DMS79 (cell line): ENCODE measurements at places on chromosomes 3 and 15.

DNA sequence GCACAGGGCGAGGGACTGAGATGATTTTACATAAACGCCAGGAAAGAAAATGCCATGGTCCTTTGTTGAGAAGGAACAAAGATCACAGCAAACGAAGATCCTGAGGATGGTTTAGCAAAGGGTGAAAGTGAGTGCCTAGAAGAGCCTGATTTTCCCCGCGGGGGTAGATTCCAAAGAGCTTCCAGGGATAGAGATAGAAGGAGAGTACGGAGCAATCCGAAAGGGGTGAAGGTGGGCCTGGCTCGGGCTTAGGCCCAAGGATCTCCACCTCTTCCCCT lies 977 bp downstream of the CDC25A start:
- DNase-seq: no peak

GRCh38 chr3:43388175-43388574 lies 101.8 kb downstream of the SNRK start:
- DNase-seq: no peak

DNA sequence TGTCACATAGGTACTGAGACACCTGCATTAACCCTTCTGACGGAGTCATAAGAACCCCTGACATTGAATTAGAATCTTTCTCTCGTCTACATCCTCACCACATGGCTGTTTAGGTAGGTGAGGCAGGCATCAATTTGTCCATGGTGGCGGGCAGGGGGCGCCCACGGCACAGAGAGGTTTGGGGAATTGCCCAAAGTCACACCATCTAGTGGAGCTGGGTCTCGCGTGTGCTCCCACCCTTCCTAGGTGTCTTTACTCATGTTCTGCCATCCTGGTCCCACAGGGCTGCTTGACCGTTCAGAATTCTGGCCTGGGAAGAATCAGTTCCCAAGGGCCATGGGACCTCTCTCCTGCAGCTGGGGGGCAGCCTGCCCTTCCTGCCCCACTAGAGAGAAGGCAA lies 14.7 kb upstream of the DLL4 start:
- no peak for DNase-seq

GRCh38 chr15:66740802-66741201 lies 38.8 kb downstream of the SMAD6 start:
- DNase-seq: peak; percentile 1

- DNase-seq: no peak
Measured at GRCh38 chr3:36596419-36596818, 167.9 kb downstream of the DCLK3 start.

- DNase-seq: no peak
Measured at GRCh38 chr15:49096090-49096750, 50.0 kb upstream of the SECISBP2L start.

DNA sequence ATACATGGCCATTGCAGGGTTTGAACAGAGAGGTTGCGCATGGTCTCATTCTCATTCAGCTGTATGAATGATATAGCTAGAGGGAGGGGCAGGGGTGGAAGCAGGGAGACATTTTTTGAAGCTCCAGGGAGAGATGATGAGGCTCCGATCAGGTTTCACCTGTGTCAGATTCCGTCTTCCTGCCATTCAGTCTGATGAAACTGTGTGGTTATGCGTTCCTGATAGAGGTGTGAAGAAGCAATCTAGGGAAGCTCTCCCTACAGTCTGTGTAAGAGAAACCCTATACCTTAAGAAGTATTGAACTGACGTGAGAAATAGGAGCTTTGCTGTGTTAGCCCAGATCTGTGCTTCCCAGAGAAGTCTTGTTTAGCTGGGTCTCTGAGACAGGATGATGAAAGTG lies 171.9 kb upstream of the NDN start:
- DNase-seq: no peak

DNA sequence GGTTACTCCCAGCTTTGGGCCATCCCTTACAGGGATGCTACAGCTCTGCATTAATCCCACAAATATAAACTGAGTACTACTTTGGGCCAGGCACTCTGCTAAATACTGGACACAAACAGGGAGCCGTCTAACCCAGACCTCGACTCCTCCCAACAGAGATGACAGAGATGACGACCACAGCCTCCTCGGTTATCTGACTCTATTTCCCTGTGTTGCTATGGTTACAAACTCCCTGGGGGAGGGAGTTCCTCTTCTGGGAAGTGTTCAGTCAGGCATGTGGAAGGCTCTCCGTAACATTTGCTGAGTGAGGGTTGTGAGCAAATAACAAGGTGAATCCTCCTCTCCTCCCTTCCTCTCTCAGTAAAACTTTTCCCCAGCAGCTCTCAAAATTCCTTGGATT lies 6.7 kb upstream of the CMTM7 start:
- no peak for DNase-seq

- DNase-seq: no peak
Measured at GRCh38 chr3:183884097-183884426, 618 bp downstream of the PARL start.

GRCh38 chr3:126539558-126540250 lies 15.7 kb downstream of the CHST13 start:
- DNase-seq: no peak

DNA sequence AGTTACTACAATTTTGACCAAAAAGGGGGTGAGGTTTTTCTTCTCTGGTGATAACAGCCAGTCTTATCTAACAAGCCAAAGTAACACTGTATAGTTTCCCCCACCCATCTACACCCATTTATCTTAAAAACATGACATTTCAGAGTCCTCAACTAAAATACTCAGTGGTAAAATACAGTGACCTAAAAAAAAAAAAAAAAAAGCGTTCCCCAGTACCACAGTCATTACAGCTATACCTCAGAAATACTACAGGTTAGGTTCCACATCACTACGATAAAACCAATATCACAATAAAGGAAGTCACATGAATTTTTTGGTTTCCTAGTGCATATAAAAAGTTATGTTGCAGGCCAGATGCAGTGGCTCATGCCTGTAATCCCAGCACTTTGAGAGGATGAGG lies 13.8 kb downstream of the DENND4A start:
- DNase-seq: no peak

DNA sequence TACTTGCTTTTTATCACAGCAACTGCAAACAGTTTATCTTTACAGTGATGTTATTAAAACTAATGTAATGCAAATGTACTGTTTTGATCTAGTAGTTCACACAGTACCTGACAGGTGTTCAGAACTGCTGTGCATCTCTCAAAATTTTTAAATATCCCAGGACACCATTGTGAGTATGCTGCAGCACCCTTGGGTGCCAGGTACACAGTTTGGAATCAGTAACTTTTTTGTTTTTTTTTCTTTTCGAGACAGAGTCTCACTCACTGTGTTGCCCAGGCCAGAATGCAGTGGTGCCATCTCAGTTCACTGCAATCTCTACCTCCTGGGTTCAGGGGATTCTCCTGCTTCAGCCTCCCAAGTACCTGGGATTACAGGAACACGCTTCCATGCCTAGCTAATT lies 3.0 kb downstream of the KNL1 start:
- DNase-seq: no peak

DNA sequence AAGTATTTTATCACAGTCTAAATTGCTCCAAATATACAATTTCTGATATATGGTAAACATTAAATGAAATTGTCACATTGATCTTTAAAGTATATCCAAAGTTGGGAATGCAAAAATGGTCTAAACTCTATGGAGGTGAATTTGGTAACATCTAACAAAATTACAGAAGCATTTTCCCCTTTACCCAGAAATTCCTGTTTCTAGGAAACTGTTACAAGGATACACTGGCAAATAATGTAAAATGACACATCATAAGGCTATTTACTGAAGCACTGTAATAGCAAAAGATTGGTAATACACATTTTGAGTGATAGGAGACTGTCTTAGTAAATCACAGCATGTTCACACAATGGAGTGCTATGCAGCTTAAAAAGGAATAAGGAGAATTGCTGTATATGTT lies 50.0 kb upstream of the SLCO2A1 start:
- no peak for DNase-seq

DNA sequence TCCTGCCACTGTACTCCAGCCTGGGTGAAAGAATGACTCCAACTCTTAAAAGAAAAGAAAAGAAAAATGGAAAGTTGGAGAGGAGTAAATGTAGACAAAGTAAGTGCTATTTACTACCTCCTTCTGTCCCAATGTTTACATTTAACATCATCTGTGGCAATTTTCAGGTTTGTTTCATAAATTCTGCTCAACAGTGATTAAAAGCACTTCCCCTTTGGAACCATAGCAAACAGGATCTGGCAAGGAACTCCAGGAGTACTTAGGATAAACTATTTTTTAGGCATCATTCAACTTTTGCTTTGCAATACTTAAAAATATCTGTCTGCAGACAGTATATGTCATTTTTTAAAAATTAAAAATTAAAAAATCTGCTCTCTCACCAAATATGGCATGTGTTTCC lies 5.5 kb upstream of the CX3CR1 start:
- DNase-seq: no peak

DNA sequence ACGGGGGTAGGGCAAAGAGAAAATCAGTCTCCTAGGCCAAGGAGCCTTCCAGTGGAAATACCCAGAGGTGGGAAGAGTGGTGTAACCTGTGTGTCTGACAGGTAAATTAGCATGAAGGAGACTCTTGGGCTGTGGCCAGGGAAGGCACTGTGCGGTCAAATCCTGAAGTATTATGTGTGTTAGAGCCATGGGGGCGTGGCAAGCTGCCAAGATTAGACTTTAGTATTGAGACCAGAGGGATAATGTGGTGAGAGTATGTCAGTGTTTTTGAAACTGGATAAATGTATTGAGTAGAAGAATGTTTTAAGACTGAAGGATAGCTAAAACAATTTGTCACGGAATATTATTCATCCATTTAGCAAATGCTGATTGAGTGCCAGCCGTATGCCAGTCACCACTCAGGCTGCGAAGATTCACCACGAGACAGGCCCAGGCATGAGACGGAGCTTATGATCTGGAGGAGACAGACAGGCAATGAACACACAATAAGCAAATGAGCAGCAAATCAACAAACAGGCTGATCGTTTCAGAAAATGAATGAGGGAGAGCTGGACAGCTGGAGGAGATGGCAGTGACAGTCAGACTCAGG lies 445.9 kb downstream of the MCTP2 start:
- DNase-seq: no peak

GRCh38 chr3:159982442-159982974 lies 6.1 kb upstream of the IL12A start:
- no peak for DNase-seq

- no peak for DNase-seq
Measured at GRCh38 chr15:25733036-25733855, 129.9 kb downstream of the ATP10A start.

- no peak for DNase-seq
Measured at GRCh38 chr3:122409446-122409845, 6.4 kb downstream of the WDR5B start.

DNA sequence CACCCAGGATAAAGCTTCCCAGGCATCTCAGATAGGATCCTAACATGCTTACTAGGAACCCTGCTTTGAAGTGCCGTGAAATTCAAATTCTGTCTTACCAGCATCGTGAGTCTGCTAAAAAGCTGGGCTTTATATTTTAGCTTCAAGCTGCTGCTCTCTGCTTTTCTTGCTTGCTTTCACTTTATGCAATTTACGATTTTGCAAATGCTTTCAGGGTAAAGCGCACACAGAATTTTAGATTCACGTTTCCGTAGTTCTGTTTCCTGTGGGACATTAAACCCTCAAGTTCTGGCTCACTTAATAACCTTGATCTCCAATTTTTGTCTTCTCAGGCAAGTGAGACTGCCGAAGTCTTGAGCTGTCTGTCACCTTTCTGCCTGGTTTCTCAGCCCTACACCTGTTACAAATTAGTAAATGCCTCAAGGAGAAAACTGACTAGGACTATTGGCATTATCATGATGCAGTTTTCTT lies 170.5 kb upstream of the TGFBR2 start:
- no peak for DNase-seq

- DNase-seq: no peak
Measured at GRCh38 chr3:71456156-71456555, 127.4 kb downstream of the FOXP1 start.

DNA sequence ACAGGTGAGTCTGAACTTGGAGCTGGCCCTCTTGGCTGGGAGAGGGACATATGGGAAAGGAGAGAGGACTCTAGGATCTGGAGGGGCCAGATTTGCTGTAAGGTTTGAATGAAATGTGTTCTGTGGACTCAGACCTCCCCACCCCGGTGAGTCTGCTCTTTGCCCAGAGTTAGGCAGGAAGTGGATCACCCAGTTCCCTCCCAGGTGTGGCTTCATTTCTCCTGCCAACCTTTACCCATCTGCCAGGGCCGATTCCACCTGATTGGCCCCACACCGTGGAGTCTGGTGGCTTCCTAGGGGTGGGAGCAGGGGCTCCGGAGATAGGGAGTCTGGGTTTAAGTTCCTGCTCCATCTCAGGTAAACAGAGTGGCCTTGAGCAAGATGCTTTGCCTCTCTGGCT lies 25.5 kb downstream of the CD276 start:
- DNase-seq: no peak

DNA sequence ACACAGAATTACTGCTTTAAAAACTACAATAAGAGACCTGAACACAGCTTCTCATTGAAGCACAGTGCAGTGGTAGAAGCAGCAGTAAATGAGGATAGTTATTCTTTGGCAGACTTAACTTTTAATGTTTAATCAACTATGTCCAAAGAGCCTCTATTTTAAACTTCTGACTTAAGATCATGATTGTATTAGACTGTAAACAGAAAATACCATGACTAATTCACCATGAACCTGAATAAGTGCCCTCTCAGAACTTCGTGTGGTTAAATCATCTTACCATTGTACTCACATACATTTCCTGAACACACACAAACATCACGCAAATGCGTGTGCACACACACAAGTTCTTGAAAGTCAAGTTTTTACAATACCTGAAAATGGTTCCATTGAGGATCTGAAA lies 13.9 kb downstream of the CEP152 start:
- peak; percentile 56 for DNase-seq

DNA sequence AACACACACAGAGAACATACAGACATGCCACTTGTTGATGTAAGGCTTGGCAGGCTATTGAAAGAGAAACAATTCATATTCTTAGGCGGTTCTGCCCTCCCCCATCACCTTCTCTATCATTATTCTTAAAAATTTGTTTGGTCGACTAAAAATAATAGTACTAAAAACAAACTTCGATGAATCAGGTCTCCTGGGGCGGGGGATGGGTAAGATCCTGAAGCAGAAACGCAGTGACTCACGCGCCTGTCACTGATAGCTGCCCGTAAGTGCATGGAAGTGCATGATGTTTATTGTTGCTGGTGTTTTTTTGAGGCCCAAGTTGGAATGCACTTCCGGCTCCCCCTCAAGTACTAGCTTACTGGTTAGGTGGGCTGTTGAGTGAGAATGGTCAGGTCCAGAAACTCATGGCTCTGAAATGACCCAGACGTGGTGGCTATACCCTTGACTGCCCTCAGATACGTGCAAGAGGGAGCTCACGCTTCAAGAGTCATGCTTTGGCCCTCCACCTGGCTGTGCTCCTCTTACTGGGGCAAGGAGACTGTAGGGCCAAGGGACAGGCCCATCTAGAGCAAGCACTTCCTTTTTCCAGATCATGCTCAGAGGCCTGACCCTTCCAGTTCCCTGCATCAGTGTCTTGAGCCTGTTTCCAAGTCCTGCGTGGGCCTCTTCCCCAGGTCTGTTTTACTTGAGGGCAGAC lies 10.9 kb downstream of the SMAD3 start:
- DNase-seq: no peak

GRCh38 chr15:25880411-25880810 lies 17.3 kb upstream of the ATP10A start:
- DNase-seq: no peak
